ENCODE measurements at places on chromosomes 5 and 9.
A peak's percentile ranks its signal among the peaks of the same experiment; 100 is the strongest.

- no peak for DNase-seq
Measured at GRCh38 chr5:132444061-132444460, 46.5 kb downstream of the IRF1 start.

DNA sequence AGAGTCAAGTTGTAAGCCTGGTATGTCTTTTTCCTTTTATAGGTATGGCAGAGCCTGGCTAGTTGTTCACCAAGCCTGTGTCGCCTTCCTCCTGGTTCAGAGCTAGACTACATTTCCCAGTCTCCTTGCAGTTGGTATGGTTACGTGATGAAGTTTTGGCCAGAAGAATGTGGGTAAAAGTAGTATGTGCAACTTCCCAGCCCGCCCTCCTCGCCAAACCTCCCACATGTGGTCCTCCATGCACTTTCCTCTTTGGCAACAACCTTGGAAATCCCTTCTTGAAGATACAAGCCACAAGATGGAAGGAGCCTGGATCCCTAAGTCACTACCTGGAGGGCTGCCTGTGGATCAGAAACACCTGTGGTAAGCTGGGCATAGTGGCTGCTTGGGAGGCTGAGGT is 36.0 kb upstream of the MSH3 start:
- no peak for DNase-seq

DNA sequence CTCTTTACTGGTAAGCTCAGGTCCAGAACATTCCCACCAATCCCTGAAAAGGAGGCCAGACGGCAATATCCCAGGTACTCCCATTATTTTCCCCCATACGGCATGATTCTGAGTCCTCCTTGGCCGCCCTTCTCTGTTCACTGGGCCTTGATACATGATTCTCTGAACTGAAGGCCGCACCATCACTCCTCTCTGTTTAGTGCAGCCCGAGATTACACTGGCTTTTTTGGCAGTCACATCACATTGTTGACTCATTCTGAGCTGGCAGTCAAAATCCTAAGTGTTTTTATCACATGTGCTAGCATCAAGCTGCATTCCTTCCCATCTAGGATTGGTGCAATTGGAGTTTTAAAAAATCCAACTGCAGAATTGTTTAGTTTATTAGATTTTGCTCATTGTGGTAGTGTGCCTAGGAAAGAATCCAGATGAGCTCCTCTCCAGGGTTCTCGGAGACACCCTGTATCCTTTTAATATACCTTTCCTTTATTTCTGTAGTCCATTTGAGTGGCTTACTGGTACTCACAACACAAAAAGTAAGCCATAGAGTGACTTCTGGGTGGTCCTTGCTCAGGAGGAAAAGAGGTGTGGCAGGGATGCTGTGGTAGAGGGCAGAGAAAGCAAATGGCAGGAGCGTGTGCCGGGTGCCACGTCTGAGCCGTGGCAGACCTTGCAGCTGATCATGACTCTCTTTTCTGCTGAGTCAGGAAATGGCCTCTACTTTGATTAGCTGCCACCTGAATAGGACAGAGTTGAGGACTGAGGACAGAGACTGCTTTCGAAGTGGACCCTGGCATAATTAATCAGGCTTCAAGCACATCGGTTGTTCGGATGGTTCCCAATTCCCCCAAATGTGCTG is 121.1 kb upstream of the IL12B start:
- peak; percentile 83 for DNase-seq

DNA sequence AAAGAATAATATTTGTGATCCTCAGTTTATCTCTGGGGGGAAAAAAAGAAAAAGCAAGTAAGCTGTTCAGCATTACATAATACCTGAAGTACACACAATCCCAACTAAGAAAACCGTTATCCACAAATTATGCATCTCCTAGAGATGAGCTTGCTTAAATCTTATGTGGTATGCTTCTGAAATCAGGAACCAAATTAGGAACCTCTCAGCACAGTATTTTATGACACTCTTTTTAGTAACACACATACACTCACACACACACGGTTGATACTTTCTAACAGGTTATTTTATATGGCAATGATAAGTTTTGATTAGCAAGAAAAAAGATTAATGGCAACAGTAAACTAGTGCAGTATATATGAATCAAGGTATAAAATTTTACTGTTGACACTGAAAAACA is 1.2 kb upstream of the ZNF510 start:
- DNase-seq = no peak

DNA sequence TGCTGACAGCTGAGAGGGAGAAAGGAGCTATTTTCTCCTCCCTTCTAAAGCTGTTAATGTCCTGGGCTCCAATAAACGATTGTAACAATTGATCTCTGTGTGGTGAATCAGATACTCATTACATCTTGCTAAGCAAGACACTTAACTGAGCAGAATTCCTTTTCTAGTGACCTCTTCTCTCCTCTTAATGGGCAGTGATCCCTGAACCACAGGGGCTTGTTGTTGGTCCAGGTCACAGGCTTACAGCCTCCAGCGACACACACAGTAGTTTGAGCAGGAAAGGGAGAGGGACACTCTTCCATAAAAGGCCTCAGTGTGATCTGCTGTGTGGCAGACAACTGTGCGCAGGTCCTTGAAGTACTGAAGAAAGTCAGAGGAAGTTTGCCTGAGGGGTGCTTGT is 58.5 kb upstream of the MYO10 start:
- no peak for DNase-seq

GRCh38 chr5:53907827-53908226 is 347.4 kb downstream of the NDUFS4 start:
- DNase-seq = no peak

DNA sequence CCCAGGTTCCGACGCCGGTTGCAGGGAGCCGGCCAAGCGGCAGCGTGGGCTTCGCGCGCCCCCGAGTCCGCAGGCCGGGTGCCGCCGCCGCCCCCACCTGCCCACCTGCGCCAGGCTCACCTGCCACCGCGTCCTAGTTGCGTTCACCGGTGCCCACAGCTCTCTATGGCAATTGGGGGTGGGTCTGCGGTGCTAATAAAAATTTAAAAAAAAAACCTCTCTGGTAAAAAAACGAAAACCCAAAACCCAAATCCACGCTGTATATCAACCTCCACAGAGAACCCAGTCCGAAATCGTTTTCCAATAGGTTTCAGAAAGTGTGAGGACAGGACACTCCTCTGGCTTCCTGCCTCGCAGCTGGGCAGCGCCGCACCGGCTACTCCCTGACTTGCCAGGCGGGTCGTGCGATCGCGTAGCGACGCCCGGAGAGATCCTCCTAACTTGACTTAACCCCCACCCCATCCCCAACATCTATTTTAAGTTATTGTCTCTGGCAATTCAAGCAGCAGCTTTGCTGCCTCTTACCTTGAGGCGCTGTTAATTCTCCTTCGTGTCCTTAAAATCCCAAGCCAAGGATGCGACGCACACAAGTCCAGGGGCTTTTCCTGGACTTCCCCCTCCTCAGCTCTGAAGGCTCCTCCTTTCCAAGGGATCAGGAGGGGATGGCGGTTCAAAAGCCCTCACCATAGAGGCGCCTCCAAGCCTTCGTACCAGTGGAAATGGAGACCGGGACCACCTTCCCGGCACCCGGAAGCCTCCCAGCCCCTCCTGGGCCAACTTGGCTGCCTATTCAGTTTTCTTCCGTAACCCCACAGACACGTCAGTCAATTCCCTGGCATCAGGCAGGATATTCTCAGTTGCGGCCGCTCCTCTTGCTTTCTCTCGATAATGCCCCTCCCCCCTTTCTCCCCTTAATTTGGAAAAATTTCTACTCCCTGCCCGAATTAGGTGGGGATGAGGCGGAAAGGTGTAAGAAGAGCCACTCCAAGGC is 1639.4 kb upstream of the C9orf72 start:
- DNase-seq = no peak

DNA sequence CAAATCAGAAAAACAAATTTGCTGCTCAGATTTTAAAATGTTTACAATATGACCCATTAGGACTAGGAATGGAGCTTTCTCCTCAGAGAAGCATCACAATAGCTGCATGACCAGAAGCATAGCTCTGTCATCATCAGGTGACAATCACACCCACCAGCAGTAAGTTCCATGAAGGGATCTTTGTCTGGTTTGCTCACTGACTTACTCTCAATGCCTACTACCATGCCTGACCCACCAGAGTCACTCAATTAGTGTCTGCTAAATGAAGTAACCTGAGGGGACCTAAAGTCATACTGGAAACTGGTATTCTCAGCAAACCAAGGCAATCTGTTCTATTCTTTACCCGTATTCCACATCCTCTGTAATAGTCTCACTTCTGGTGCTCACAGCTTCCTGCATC is 7.7 kb downstream of the ERMP1 start:
- DNase-seq = no peak
